ENCODE measurements at places on chromosomes 6 and 20. TPM values are rescaled to one million over a fixed set of nuclear protein-coding genes. Genes with fewer than 3 reads are reported as not detected.
A peak's percentile ranks its signal among the peaks of the same experiment; 100 is the strongest.

The HCK gene
- total RNA-seq, result 36.6 TPM

The GPLD1 gene
- total RNA-seq, result 3.8 TPM

- H3K27me3 ChIP-seq, result no peaks in the 10 kb centered on the region
- no peak for DNase-seq
- H3K36me3 ChIP-seq, result no peaks in the 10 kb centered on the region
These were observed 24.5 kb downstream of the OVOL2 start for GRCh38 chr20:18032977-18033892.

DNA sequence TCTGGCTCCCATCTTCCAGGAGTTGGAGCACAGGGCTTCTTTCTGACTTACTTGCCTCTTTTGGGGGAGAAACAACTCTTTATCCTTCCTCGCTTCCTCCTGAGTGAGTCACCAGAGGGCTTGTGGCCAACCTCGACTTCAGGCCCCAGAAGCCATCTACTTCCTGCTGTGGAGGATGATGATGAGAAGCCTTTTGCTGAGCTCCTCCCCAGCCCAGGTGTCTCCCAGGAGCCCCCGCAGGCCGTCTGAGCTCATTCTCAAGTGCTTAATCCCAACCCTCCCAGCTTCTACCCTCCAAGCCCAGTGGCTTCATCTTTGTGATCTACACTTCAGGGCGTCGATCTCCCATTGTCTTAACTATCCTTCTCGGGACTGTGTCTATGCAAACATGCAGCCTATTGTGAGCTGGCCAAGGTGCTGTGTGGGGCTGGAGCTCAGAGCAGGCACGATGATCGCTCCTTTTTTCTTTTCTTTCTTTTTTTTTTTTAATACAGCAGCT is 27.9 kb downstream of the SDCBP2 start:
- no peaks in the 10 kb centered on the region for H3K27me3 ChIP-seq
- no peak for DNase-seq
- H3K4me1 ChIP-seq, result peaks cover 7% of the 10 kb centered on the region
- H3K4me3 ChIP-seq, result no peak overlapping the region

GRCh38 chr6:20400456-20401204 is 1.0 kb upstream of the E2F3 start:
- H3K4me3 ChIP-seq, result peak overlapping the region; percentile 65
- no peak for DNase-seq
- peak overlapping the region; percentile 73 for H3K27ac ChIP-seq
- no peaks in the 10 kb centered on the region for H3K36me3 ChIP-seq

Measured in esophagus muscularis mucosa (tissue), 4 donors.